ENCODE measurements at places on chromosomes 5 and 9.

DNA sequence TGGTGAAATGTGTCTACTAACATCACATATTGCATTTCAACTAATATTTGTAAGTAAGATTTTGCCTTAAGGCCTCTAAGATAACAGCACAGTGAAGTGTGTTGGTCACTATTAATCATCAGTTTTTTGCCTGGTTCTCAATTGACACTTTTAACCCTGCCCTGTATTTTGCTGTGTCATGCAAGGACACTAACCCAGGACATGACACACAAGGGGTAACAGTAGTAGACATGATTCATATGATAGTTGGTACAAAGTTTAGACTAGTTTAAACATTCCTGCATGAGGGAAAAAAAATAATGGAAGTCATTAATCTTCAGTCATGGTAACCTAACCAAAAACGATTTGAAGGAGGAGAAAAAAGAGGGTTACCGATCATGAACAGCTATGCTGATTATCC lies 207.0 kb downstream of the DEPDC1B start:
- no peak for DNase-seq

- no peak for DNase-seq
Measured at GRCh38 chr9:24545285-24545684, 412 bp downstream of the IZUMO3 start.

- DNase-seq: no peak
Measured at GRCh38 chr5:114038756-114039155, 323.1 kb upstream of the KCNN2 start.

- no peak for DNase-seq
Measured at GRCh38 chr5:67361932-67362729, 165.5 kb upstream of the CD180 start.

DNA sequence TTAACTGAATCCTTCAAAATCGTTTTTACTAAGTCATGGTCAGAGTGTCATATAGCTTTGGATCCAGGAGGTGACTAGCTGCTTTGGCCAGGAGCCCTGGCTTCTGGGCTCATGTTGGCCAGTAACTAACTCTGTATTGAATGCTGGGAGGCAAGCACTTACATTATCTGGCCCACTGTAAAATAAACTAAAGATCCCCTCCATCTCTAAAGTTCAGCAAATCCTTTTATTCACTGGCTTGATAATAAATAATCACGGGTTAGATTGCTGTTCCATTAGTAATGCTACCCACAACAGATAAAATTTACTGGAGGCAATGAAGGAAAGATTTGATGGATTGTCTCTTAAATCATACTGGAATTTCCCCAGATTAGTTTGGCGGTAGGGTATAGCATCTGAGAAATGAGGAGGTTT lies 382.2 kb upstream of the TLE4 start:
- DNase-seq: no peak

GRCh38 chr5:88883836-88884607 lies 1.0 kb upstream of the MEF2C start:
- DNase-seq: no peak

DNA sequence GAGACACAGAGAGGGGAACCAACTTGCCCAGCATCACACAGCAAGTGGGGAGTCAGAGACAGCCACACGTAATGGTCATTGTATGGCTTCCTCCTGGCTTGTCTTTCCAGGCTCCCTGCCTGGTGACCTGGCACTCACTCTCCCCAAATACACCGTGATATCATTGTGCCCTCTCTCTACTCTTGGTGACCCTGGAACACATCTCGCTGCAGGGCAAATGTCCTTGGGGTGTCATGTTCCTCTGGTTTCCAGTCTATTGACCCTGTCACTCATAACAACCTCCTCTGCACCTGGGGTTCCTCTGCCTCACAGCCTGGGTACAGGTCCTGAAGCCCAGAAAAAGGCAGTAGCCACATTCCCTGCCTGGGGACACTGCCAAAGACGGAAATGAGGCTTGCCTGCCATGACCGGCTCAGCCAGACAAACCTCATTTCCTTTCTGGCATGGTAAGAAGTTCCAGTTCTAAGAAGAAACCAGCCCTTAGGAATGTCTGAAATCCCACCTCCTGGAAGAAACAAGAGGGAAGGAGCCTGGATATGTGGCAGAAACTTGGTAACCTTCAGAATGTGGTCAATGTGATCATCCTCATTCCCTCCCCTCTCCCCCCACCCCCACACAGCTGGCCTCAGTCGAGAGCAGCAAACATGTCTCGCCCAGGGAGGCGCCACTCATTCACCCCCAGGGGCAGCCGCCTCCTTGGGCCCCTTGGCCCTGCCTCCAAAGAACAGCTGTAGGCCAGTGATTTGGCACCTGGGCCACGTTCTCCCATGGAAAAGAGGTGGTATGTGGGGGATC lies 30.6 kb upstream of the SMU1 start:
- no peak for DNase-seq

DNA sequence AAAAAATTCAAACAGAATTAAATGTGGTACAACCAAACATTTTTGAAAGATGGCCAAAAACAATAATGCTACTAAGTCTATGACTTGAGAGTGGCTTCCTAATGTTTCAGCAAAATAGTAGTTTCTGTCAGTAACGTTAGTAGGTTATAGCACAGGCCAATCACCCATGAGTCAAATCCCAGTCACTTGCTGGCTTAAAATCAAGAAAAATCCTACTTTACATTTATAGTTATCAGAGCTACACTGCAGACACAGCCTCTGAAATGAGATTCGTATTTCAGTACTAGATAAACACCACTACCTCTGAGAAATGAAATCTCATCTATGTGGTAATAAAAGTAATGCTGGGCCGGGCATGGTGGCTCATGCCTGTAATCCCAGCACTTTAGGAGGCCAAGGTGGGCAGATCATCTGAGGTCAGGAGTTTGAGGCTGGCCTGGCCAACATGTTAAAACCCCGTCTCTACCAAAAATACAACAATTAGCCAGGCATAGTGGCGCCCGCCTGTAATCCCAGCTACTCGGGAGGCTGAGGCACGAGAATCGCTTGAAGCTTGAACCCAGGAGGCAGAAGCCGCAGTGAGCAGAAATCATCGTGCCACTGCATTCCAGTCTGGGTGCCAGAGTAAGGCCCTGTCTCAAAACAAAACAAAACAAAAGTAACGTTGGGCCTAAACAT lies 6.1 kb downstream of the ZDHHC21 start:
- DNase-seq: no peak

- no peak for DNase-seq
Measured at GRCh38 chr5:139755892-139756671, 39.5 kb upstream of the PSD2 start.

DNA sequence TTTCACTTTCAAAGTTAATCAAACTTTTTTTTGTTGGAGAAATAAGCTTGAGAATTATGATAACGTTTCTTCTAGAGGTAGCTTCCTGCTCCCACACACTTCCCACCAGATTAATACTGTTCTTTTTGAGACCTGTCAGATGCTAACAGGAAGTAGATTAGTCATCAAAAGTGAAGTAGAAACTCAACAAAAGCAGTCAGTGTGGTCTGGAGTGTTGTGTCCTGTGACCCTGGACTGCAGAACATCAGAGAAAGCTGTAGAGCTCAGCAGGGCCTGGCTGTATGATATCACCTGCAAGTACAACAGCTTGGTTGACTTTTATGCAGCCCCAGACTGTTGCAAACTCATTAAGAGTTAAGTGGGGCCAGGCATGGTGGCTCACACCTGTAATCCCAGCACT lies 495.7 kb upstream of the CYLC2 start:
- no peak for DNase-seq

DNA sequence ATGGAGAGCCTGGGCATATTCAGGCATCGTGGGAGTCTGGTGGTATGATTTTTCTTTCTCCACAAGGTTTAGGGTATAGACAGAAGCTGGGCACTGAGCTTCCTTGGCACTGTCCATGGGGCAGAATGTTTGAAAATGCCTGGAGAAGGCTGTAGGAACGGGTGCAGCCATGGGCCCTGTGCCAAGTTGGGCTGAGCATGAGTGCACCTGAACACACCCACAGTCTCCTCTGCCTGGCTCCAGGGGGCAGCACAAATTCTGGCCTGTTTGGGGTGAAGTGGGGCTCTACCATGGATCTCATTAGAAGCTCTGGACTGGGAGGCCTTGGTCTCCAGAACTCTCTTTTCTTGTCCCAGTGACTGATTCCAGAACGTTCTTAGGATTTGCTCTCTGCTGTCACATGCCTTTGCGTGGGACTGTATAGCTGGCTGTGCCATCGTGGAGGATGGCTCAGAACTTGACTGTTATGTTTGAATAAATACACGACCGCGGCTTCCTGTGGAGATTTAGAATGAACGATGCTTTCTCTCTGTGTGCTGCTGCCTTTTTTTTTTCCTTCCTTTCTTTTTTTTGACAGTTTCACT lies 229.8 kb downstream of the FANCC start:
- no peak for DNase-seq

GRCh38 chr5:72410688-72411295 lies 90.6 kb downstream of the PTCD2 start:
- DNase-seq: no peak

DNA sequence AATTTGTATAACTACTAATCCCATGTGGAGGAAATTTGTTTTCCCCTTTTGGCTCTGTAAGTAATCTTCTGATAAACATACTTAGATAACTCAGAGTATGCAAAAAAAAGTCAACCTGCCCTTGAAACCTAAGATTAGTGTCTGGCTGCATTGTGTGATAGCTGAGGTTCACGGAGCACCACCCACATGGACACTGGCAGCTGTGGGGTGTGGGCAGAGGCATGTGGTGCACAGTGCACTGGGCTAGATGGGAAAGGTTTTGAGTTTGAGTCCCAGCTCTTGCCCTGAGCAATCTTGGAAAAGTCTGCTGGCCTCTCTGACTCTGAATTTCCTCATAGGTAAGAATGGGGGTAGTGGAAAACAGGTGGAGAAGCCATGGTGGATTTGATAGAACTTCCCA lies 75.1 kb downstream of the PLCXD3 start:
- no peak for DNase-seq

- DNase-seq: no peak
Measured at GRCh38 chr5:172377856-172378255, 76.5 kb downstream of the SH3PXD2B start.

GRCh38 chr5:54362992-54363625 lies 52.7 kb upstream of the ARL15 start:
- DNase-seq: no peak

DNA sequence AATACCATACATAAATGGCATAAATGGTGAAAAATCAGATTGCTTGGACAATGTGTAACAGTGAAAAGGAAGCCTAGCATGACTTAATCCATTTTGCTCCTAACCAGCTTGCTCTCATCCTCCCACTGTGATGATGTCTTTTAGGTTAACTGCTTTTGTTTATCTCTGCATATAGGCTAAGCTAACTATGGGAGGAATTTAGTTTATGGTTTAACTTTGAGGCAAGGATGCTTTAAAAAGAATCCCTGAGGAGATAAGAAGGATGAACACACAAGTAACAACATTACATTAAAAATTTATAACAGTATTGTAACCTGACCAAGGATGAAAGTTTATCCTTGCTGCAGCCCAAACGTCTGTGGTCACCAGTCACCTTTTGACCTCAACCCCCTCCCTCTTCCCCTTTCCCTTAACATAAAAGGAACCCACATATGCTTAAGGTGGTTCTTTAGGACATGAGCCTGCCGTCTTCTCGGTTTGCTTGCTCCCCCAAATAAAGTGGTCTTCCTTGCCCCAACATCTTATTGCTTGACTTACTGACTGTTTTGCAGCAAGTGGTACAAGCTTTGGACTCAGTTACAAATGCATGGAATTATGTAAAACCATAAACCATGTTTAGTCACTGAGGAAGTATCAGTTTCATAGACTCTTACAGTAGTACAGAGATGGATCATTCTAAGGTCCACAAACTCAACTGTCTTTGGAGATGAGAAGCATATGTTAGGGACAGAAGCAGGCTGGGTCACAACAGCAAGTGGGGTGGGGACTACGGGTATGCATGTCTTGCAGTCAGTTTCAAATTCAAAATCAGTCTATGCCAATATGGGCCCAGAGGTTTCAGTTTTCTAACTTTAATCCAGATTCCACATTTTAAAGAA lies 31.3 kb downstream of the AGXT2 start:
- DNase-seq: no peak

DNA sequence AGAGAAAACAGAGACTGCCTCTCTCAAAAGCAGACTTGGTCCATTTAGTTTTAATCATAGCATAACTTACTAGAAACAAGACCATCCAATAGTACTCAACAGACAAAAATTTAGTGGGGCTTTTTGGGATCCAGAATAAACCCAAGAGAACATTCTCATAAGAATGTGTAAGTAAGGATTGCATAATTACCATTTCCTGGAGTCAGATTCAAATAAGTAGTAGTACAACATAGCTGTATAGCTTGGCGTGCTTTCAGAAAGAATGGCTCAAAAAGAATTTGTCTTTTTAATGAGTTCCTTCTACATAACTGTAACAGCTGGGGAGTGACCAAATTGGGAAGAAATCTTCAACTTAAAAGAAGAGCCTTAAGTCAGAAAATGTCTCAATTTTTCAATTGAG lies 145.4 kb downstream of the DENND1A start:
- no peak for DNase-seq

- DNase-seq: no peak
Measured at GRCh38 chr5:147445090-147445489, 64.8 kb downstream of the DPYSL3 start.

- DNase-seq: no peak
Measured at GRCh38 chr5:165805756-165806155, 2300.3 kb downstream of the MAT2B start.

- DNase-seq: no peak
Measured at GRCh38 chr9:126371007-126371870, 44.6 kb downstream of the MVB12B start.

GRCh38 chr5:157280927-157281326 lies 15.0 kb downstream of the CYFIP2 start:
- DNase-seq: no peak

DNA sequence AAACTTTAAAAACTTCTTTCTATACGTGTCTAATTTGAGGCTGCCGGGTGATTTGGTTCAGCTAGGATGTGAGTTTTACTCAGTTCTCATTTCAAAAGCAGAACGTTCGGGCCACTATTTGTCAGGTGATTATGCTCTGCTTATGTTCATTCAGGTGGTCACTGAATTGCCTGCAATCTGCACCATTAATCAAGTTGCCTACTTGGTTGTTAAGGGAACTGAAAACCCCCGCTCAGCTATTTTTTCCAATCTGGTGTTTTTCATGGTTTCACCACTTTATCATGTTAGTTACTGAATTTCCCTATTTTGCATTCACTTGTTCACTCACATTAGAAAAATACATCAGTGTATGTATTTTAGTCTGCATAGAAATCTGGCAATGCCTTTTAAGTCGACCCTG lies 523.0 kb downstream of the CSNK1G3 start:
- DNase-seq: no peak

Measured in stimulated activated CD4-positive, alpha-beta T cell treated with anti-CD3 and anti-CD28 coated beads, Interleukin-1b, Interleukin-23, amount 100 ng/mL, for 4 hours (primary cell).